ENCODE measurements at places on chromosomes 6 and 20.
A peak's percentile ranks its signal among the peaks of the same experiment; 100 is the strongest.

DNA sequence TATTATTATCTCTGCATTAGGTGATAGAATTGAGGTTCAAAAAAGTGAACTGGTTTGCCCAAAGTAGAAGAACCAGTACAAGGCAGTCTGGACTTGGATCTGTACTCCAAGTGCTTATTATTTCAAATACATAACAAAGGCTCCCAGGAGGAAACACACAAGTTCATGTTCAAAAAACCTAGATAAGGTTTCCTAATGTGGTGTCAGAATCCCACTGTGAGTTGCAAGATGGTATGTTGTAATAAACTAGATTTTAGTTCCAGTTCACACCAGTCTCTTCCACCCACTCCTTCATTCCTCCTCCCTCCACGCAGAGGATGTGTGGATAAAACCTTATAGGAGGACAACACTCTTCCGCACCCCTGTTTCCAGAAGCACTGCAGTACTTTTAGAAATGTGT lies 42.8 kb downstream of the KIAA0319 start:
- DNase-seq = no peak

DNA sequence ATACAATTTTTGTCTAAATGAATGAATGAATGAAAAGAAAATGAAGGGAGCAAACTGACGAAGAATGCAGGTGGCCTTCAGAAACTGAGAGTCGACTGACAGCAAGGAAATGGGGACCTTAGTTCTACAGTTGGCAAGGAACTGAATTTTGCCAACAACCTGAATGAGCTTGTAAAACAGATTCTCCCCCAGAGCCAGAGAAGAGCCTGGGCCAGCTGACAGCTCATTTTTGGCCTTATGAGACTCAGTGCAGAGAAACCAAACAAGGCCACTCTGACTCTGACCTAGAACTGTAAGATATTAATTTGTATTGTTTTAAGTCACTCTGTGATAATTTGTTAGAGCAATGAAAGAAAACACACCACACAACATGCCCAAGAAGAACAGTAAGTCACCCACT lies 21.8 kb downstream of the MAN1A1 start:
- no peak for DNase-seq

- DNase-seq = no peak
These were observed 28.0 kb downstream of the PNLDC1 start for GRCh38 chr6:159828074-159828473.

DNA sequence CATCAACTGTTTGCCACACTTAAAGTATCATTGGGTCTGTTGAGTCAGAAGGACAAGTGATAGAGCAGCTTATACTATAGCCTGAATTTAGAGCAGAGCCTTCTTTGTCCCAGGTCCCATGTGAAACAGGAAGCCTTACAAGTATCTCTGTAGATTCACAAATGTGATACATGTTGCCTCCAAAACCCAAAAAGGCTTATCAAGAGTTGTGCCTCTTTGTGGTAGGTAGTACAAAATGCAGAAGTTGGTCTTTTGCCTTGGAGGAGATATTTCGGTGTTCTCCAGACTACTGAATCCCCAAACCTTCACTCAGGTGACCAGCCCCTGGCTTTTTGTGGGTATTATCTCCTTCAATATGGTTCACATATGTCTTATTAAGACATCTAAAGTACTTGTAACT lies 172.8 kb upstream of the PROKR2 start:
- DNase-seq = no peak

GRCh38 chr20:5279661-5280060 lies 37.1 kb downstream of the PROKR2 start:
- no peak for DNase-seq

DNA sequence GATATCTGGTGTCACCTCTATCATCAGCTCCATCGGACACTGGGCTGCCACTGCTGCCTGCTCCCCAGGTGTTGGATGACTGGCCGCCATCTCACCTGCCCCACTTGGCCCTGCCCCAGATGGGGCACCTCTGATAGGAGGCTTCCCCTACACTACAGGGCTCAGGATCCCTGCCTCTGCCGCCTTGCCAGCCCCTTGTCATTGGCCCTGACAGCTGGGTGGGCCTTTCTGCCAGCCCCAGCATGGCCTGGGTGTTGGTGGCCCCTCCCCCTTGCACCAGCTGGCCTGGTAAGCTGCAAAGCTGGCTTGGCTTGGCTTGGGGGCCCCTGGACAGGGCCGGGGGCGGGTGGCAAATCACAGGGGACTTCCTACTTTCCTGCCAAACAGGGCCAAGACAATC lies 10.6 kb downstream of the PACSIN1 start:
- no peak for DNase-seq

GRCh38 chr6:125930765-125931418 lies 25.7 kb upstream of the HINT3 start:
- no peak for DNase-seq

DNA sequence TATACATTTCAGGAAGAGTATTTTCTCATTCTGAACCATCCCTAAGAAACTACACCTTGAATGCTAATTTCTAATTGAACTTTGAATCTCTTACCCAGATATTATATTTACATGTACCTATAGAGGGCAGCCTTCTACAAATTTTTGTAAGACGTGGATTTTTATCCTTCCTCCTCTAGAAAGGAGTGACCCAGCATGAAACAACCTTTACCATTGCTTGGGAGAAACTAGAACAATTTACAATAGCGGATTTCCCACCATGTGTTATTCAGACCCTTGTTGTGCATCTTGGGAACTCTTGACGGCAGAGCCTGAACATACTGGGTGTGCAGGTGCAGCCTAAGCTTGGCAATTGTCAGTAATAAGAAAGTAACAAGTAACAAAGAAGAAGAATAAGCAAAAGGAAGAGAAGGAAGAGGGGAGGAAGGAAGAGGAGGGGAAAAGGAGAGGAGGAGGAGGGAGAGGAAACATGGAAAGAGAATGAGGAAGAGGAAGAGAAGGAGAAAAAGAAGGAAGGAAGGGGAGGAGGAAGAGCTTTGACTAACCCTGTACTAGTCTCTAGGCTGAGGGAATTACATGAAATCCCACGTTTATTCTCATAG lies 10.8 kb upstream of the TAAR1 start:
- peak; percentile 61 for DNase-seq

DNA sequence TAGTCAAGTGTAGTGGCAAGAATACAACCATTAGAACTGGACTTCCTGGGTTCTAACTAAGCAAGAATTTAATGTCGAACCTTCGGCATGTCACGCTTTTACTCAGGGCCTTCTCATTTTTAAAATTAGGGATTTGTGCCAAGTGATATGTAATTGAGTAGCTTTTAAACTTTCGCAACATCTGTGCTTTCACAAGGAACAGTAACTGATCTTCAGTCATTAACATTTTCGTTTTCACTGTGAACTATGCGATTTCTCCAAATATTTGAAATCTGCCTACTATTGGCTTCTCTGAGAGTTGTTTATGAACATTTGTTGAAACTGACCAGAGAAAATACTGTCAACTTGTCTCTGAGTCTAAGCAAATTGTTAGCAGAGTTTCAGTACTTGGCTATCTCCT lies 27.6 kb downstream of the GRM1 start:
- DNase-seq = no peak

- DNase-seq = no peak
These were observed 207.8 kb upstream of the ZFP64 start for GRCh38 chr20:52399352-52399751.

DNA sequence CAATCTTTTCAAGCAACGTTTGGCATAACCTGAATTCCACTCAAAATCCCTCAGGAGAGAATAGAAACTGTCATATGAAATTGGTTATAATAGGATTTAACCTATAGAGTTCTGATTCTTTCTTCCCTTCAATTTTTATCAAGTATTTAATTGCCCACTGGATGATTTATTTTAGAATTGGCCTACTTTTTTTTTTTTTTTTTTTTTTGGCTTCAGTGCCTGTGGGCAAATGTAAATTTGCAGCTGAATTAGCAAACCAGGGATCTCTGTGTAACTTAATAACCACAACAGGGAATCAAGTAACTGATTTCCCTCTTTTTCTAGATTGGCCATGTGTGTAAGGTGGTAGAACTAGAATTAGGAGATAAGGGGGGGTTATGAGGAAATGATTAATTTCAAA lies 157.0 kb downstream of the SOX4 start:
- no peak for DNase-seq

DNA sequence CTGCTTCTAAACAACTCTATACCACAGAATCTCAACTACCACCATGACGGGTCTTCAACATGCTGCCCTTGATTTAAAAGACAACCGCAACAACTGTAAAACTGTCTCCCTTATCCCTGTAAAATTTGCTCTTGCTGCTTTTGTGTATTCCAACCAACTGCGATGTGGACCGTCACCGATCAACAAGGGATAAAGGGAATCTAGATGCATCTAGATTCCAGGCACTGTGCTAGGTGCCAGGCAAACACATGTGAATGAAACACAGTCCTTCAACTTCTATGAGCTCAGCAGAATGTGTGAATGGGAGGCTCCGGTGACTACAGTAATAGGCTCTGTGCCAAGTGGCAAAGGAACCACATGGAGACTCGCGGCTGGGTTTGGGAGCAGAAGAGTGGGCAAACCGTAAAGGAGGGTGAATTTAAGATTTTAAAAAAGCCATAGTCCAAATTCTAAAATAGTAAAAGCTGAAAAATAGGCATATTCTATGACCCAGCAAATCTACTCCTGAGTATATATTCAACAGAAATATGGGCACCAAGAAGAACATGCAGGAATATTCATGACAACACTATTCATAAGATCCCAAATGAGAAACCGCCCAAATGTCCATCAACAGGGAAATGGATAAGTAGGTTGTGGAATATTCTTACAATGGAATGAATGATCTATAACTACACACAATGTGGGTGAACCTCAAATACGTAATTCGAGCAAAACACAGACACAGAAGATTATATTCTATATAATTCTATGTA lies 3.7 kb upstream of the PRND start:
- no peak for DNase-seq

DNA sequence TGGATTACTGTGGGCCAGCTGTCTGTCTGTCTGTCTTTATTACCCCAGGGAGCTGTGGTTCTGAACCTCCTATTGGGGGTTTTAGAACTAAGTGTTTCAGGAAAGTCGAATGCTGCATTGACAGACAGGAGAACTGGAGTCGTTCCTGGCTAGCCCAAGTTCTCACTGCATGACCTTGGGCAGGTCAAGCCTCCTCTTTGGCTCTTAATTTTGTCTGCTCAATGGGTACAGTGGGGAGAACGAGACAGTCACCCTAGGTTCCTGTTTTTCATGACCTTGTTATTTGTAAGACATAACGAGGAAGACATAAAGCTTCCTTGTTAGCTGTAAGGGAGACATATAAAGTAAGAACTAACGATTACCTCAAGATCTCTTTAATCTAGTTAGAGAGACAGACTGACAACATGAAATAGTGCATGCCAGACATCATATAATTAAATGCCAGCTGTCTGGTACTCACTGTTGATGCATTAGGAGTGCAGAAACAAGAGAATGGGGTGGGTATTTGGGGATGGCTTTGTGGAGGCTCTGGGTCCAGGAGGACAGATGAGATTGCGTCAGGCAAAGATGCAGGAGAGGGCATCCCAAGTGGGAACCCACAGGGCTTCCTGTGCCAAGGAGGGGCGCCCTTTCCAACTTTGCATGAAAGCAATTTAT lies 3.7 kb upstream of the CCDC167 start:
- peak; percentile 73 for DNase-seq

DNA sequence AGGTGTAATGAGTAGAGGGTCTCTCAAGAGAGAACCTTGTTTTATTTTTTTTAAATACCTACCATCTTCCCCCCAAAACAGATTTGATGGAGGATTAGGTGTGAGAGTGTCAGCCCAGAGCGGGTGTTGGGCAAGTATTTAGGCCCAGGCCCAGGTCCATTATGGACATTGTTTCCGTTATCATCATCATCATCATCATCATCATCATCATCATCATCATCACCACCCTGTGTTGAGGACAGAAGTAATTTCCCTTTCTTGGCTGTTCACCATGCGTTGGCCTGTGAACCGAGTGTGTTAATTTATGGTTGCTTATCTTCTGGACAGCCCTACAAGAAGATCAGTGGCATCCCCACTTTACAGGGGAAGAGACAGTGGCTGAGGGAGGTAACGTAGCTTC lies 28.6 kb downstream of the PSMF1 start:
- no peak for DNase-seq

- no peak for DNase-seq
These were observed 3.1 kb upstream of the PCNA start for GRCh38 chr20:5122873-5123260.

DNA sequence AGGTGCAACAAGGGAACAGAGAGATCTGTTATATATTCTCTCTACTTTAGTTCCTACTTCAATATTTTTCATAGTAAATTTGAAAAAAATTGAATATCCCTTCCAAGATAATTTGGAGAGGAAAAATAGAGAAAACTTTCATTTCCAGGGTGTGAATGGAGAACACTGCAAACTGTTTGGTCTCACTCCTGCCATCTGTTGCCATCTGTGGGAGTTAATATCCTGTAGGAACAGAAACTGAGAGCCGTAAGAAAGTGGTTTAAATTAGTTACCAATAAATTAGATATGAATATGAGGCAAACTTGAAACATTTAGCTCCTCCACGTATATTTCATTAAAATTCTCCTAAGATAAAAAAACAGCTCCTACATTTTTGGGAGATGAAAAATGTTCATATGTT lies 4.2 kb downstream of the ZNF337 start:
- DNase-seq = no peak

- DNase-seq = no peak
These were observed 348 bp upstream of the PYGB start for GRCh38 chr20:25247518-25247955.

Measured in B cell (primary cell).